Endothelial cell of umbilical vein (primary cell): ENCODE measurements at places on chromosomes 1 and 21.

DNA sequence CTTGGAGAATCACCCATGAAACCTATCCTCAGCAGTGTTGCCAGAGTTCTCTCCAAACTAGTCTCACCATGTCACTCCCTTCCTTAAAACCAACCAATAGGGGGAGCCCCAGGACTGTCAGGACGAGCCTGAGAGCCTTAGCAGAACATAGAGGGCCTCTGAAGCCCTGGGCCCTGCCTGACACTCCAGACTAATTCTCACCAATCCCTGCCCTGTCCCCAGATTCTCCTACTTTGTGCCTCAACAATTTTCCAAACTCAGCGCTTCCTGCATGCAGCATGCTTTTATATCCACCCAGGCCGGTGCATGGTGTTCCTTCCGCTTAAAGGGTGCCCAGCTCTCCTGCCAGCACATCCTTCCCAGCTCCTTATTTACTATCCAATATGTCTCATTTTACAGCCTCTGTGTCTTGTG, 42.7 kb downstream of the HSD3B1 start:
- peak; percentile 63 for DNase-seq

GRCh38 chr1:202106340-202107254, 16.1 kb upstream of the GPR37L1 start:
- no peak for DNase-seq

DNA sequence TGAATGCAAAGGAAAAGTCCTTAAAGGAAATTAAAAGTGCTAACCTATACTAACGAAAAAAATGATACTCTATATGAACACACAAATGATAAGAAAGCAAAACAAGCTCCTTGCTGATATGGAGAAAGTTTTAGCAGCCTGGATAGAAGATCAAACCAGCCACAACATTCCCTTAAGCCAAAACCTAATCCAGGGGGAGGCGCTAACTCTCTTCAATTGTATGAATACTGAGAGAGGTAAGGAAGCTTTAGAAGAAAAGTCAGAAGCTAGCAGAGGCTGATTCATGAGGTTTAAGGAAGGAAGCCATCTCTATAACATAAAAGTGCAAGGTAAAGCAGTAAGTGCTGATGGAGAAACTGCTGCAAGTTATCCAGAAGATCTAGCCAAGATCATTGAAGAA, 3.4 kb downstream of the KRTAP23-1 start:
- DNase-seq = no peak

DNA sequence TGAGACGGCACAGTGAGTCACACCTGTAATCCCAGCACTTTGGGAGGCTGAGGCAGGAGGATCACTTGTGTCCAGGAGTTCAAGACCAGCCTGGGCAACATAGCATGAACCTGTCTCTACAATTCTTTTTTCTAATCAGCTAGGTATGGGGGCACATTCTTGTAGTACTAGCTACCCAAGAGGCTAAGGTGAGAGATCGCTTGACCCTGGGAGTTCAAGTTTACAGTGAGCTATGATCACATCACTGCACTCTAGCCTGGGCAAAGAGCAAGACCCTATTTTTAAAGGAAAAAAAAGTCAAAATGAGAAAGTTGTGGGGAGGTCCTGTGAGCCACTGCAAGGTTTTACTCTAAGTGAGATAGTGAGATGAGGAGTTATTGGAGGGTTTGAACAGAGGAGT, 34.8 kb upstream of the AHCTF1 start:
- DNase-seq = no peak

- no peak for DNase-seq
Measured at GRCh38 chr1:226085675-226086285, 23.3 kb downstream of the H3-3A start.

DNA sequence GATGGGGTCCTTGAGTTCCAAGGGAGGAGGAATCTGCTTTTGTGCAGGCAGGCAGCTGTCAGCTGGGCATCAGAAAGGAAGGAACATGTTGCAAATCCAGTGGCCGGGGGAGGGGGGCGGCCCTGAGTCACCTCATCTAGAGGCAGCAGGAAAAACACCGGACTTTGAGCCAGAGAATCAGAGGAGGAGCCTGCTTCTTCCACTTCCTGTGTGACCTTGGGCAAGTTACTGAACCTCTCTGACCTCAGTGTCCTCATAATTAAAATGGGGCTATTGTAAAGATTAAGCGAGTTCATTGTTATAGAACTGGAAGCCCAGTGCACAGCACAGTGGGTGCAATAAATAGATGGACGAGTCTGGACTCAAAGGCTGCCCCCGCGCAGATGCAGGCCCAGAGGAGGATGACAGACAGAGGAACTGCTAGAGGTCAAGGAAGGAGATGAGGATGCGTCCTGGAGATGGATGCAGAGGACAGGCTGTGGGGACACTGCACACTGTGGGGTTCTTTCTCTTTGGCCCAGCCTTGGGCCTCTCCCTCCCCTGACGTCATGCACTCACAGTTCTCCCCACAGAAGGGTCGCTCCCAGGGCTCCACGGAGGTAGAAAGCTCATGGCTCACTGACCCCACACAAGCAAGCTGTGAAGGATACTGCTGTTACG, 714.3 kb downstream of the MATN1 start:
- DNase-seq = no peak

DNA sequence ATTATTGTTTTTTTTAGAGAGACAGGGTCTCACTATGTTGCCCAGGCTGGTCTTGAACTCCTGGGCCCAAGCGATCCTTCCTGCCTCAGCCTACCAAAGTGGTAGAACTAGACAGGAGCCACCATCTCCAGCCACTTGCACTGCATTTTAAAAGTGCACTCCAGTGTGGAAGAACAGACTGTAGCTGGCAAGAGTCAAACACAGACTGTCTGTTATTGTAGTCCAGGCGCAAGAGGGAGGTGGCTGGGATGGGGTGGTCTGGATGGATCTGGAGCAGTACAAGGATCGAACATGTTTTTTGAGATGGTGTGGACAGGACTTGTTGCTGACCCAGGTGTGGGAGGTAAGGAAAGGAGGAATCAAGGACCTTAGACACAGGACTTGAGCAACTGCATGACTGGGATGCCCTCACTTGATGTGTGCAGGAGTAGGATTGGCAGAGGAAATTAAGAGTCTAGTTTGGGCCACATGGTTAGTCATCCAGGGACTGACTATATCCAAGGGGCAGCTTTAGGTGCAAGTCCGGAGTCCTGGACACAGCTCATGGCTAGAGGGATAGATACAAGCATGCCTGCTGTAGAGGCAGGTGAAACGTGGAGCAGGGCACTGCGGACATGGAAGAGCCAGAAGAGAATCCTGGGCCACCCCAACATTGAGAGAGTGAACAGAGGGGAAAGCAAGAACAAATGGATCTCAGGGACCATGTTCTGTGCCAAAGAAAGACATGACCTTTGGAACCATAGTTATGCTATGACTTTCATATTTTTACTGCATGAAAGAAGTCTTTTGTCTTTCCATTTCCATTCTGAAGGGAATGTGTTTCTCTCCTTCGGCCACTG, 42.0 kb downstream of the ELK4 start:
- DNase-seq = no peak
